ENCODE measurements at places on chromosomes 2 and 18.

DNA sequence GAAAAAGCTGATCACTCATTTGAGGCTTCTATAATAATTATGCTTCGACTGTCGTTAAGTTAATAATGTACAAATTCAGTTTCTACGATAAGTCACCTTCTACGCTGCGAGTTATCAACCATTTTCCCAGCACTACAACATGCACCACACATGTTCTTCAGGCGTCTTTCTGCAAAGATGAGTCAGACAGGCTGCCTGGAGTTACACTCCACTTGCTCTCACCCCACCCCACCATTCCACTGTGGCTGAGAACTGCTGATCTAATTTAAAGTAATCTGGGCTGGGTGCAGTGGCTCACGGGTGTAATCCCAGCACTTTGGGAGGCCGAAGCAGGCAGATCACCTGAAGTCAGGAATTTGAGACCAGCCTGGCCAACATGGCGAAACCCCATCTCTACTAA, 218.6 kb downstream of the DYM start:
- no peak for DNase-seq

- no peak for DNase-seq
Measured at GRCh38 chr2:96756788-96757476, 3.8 kb upstream of the CNNM4 start.

DNA sequence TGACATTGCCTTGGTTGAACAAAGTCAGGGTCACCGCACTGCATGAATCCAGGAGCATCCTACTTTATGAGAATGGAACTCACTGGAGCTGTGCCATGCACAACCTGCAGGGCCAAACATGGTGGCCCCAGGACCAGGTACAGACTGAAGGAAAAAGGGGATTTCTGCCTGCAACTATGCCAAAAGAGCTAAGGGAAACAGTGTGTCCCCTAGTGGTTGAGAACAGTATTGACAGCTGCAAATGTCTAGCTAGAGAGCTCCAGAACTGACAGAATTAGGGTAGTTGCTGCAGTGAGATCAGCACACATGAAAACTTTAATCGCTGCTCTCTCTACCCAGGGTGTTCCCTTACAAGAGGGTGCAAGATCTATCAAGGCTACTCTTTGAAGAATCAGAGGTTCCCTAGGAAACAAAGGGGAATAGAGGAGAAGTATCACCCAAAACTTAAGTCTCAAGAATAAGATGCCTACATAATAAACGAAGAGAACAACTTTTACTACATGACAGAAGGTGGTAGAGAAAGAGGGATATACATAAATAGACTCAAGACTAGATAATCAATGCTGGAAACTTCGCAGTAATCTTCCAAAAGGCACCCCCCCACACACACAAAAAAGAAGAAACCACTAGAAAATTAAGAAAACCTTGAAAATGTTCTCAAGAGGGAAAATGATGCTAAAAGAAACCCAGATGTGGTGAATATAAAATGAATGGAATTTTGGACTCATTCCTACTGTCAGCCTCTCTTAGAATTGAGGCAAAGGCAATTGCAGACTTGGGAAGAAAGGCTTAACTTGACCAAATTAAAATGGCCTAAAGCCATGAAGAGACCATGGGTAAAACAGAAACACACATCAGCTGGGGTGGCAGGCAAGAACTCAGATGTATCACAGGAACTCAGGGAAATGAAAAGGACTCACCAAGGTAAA, 43.6 kb upstream of the IHH start:
- DNase-seq, result peak; percentile 20

GRCh38 chr2:18178736-18179349, 300.4 kb downstream of the KCNS3 start:
- DNase-seq, result peak; percentile 53

DNA sequence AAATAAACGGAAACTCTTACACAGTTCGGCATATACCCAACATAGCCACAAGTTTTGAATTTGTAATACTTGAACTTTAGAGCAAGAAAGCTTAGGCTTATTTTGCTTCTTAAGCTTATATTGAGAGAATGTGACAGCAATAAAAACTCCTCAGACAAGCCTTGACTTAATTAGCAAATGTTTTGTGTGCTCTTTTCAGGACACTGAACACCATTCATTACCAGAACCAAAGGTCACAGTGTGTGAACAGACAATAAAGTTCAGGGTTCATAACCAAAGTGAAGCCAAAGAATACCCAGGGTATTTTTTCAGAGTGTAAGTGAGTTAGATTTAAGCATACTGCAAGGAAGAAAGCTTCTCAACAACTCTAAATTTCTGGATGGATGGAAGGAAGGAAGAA, 605.8 kb downstream of the METTL4 start:
- DNase-seq, result no peak

GRCh38 chr18:71238974-71239624, 950.3 kb downstream of the SOCS6 start:
- no peak for DNase-seq

- no peak for DNase-seq
Measured at GRCh38 chr2:240211598-240212424, 71.4 kb upstream of the OTOS start.

- DNase-seq, result peak; percentile 61
Measured at GRCh38 chr18:62526098-62527025, 3.5 kb downstream of the ZCCHC2 start.

- DNase-seq, result no peak
Measured at GRCh38 chr2:106065983-106066820, 127.9 kb downstream of the UXS1 start.

- no peak for DNase-seq
Measured at GRCh38 chr2:188303363-188304031, 11.8 kb downstream of the GULP1 start.

DNA sequence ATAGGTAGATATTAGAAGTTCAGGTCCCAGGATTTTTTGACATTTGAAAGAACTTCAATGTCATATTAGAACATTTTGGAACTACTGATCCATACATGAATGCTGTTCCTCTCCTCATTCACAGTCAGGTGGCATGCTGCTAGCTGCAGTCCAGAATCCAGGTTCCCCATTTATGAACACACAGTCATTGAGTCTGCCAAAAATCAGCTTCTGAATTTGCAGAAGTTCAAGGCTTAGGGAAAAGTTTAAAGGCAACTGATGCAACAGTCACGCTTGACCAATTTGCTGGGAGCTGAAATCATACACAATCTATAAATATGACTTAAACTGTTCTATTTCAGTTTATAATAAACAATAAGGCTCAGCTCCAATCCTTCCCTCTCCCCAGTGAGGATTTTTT, 17.3 kb upstream of the TTR start:
- DNase-seq, result no peak

GRCh38 chr2:189580658-189581353, at the start of gene SLC40A1:
TSS of gene SLC40A1 (minus strand) at chr2:189580786. CDS start at chr2:189580460, 326 bp downstream.
- DNase-seq, result peak; percentile 60

DNA sequence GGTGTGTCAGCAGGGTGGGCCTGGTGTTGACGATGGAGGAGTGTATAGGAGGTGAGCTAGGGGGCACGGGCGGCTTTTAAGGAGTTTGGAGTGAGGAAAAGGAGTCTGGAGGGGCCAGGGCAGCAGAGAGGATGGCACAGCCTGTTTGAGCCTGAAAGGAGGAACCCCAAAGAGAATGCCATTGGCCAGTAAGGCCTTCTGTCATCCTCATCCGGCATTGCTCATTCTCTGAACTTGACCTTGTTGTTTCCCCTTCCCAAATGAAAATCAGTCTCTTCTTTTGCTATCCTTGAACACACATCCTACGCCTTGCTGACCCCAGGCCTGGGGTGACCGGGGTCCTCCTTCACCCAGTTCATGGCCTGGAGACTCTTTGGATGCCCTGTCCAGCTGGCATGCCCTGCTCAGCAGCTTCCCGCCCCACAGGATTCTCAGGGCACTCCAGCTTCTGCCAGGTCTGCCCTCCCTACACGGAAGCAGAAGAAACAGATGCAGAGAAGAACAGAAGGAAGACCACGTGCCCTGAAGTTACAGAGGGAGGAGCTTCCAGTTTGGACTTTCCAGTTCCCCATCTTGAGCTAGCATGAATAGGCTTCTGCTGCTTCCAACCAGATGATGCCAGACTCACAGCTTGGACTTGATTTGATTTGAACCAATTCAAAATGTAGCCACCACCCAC, 20.5 kb upstream of the KIF3C start:
- no peak for DNase-seq

DNA sequence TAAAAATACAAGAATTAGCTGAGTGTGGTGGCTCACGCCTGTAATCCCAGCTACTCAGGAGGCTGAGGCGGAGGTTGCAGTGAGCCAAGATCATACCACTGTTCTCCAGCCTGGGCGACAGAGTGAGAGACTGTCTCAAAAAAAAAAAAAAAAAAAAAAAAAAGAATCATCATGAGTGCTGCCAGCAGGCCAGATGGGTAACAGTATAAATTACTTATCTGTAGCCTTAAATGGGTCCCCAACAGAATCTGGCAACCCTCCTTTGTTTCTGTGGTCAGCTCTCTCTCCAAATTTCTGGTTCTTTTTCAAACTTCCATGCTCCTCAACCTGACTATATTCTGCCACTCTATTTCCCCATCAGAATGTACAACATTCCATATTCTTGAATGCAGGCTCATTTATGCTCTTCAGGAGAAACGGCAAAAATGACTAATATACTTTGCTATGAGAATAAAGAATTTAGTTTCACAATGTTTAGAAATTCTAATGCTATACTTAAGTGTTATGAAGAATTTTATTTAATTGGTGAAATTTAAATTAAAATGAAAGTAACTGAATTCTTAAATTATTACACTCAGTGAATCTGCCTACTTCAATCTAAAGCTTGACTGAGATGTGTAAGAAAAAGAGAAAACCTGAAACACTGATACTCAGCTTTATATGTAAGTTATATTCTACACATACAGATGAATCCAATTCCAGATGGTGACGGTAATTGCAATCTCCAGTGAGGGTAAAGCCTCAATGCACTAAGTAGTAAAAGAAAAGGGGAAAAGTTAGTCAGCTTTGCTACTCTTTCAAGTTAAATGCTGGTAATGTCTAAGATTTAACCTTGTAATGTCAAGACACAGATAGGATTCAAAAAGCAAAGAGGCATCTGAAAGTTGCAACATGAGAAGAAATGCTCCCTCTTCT, 24.8 kb downstream of the LPIN2 start:
- no peak for DNase-seq

DNA sequence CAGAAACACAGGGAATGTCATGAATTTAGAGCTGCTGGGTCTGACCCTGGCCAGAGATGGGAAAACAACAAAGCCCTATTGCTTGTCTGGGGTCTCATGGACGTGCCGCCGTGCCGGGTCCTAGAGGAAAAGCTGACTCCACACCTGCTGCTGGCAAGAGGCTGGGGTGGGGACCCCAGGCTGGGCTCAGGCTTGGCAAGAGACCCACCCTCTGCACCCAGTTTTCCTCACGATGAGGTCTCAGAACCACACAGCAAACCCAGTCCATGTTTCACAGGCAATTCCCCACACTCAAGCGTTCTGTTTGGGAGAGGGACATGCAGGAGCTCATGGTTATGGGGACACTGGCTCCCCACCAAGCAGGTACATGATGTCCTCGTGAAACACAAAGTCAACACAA, 367.3 kb upstream of the SALL3 start:
- DNase-seq, result no peak

DNA sequence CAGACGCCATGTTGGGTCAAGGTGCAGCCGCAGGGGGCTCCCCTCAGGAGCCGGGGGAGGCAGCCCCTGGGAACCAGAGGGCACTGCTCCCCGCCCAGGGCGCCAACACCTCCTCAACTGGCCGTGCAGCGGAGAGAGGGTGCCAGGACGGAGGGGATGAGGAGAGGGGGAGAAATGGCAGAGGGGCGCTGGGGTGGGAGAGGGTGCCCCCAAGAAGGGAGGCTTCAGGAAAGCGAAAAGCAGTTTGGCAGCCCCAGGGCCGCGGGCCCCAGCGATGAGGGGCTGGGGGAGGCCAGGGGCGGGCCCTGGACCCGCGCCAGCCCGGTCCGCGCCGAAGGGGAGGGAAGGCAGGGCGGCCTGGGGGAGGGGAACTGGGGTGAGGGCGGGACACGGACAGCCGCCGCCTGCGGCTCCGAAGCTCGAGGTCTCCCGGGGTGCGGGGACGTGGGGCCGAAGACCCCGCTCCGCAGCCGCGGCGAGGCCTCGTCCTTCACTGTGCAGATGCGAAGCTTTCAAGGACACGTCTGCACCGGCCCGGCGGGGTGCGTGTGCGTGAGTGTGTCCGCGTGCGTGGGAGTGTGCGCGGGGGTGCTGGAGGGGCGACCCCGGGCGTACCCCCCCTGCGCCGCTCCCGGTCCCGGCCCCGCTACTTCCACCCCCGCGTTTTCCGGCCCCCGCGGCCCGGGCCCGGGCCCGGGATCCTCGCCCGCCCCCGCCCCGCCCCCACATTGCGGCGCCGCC, 1.4 kb downstream of the DNMT3A start:
- peak; percentile 80 for DNase-seq

DNA sequence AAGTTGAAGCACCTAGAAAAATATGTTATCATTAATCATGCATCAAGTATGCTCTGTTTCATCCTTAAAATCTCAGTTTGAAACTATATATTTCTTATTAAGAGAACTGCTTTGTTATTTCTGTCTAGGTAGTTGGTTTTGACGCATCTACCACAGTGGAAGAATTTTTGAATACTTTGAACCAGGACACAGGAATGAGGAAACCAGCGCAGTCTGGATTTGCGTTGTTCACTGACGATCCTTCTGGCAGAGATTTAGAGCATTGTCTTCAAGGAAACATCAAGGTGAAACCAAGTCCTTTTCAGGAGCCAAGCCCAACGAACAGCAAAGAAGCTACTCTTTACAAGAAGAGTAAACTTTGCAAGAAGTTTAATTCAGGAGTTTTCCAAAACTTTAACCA, 30.1 kb upstream of the DYNC2LI1 start:
- DNase-seq, result no peak

DNA sequence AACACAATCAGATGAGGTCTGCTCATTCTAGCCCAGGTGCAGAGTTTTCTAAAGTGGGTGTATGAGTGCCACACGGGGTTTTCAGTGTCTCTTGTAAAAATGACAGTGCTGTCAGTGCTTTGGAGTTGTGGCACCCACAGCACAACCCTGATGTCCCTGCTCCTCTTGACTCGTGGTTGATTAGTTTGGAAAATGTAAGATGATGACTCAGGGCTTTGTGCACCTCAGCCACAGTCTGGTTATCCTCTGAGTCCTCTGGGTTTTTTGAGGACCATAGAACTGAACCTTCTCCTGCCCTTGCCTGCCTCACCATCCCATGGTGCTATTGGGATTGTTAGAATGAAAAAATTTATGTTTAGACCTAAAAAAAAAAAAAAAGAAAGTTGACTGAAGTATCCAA, 105.6 kb downstream of the MYO1B start:
- DNase-seq, result no peak

Data from NCI-H2081 (cell line).